ENCODE measurements at places on chromosomes 7 and 10. TPM values are rescaled to one million over a fixed set of nuclear protein-coding genes. Genes with fewer than 3 reads are reported as not detected.

The SEMA4G gene
- total RNA-seq: 57.1 TPM

The CAMK1D gene
- total RNA-seq: 8.5 TPM

The CALHM3 gene
- total RNA-seq: 1.3 TPM

The MEOX2 gene
- total RNA-seq: 0.20 TPM

The AZGP1 gene
- total RNA-seq: not detected

The FANK1 gene
- 2.5 TPM for total RNA-seq

The ANKRD30A gene
- not detected for total RNA-seq

The SOSTDC1 gene
- total RNA-seq: 0.41 TPM

The CNPY1 gene
- not detected for total RNA-seq

The NEUROG3 gene
- total RNA-seq: 7.3 TPM

The CALCR gene
- not detected for total RNA-seq

The SLC29A3 gene
- 13.3 TPM for total RNA-seq

The TWIST1 gene
- 1.8 TPM for total RNA-seq

The LEP gene
- total RNA-seq: not detected

The TRIM56 gene
- total RNA-seq: 19.3 TPM

The ALOX5 gene
- total RNA-seq: 1.9 TPM

The CHRM2 gene
- not detected for total RNA-seq

The FBXL13 gene
- total RNA-seq: 9.2 TPM

The HOXA2 gene
- 18.6 TPM for total RNA-seq

Measured in progenitor cell of endocrine pancreas (in vitro differentiated cells).